Memory B cell (primary cell): ENCODE measurements at places on chromosomes 2 and 18.

DNA sequence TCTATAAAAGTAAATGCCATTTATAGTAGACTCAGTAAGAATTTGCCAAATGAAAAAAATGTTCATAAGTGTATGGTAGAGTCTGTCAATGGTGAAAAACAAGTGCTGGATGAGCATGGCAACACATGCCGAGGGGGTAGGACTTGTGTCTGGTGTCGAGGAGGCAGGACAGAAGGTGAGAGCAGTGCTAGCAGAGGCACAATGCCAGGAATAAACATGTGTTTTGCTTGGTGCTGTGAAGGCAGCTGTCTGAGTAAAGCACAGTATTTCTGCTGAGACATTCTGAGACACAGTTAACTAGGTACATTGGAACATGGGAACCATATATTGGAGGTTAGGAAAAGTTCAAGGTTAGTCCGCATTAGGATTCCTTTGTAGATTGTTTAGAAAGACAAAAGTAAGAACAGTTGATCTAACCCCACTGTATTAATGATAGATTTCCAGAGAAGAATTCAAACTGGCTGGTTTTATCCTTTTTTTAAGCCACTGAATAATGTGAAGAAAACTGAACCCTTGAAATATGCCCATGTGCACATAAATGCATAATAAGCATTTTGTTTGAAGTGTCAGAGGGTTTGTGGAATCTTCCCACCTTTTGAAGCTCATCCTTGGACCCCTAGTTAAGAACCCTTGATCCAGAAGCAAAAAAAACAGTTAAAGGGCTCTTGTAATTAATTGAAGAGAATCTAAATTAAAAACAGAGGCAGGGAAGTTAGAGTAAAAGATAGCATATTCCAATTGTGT is 7.1 kb downstream of the RBM45 start:
- DNase-seq = no peak

DNA sequence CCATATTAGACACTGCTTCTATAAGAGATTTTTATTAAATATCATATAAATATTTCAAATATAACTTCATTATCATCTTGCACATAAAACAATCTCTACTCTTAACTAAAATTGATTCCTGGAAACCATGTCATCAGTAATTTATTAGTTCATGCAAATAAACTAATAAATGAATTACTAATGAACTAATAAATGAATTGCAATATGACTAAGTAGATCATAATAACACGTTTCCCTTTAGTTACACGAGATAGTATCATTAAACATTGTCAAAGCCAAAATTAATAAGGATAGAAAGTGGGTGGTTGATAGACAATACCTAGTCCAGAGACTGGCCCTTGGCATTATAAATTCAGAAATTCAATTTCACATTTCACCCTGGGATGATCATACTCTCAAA is 26.1 kb downstream of the METTL4 start:
- DNase-seq = no peak

DNA sequence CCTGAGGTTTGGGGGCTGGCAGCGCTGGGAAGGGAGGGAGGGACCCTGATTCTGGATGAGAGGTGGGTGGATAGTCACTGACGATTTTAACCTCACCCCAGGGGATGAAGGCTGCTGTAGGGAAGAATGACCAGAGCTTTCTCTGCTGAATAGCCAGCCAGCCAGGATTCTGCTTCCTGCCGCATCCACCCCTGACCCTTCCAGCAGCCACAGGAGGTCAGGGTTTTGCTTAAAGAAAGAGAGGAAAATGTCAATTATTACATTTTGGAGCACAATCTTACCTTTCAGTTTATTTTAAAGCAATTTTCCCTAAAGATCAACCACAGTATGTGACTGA is 217.7 kb downstream of the GBX2 start:
- DNase-seq = no peak

- DNase-seq = no peak
Observed at GRCh38 chr18:35983147-35983546, 10.7 kb downstream of the RMP24 start.

DNA sequence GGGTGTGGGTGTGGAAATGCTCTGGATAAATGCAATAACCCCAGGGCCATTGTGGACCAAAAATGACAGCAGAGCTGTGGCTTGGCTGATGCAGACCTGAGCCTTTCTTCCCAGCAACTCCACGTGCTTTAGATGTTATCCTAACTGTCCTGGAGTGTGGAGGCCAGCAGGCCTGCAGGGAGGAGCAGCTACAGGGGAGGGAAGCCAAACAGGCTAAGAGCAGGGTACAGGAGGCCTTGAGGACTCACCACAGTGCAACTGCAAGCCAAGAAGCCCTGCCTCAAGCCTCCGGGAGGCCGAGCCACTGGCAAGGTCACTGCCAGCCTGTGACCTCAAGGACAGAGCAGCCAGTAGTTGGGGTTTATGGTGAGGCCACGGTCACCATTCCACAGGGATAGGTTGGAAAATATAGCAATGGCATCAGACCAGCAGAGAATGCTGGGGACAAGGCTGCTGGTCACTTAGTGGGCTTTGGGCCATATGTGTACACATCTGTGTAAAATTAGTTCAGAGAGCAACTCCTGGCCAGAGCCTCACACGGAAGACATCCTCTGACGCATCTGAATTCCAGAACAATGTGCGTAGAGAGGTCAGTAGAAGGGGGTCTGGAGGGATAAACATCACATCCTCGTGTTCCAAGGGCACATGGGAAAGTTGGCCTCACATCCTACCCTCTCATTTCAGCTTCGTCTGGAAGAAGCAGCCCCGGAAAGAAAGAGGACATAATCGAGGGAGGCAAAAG is 76.2 kb upstream of the UPP2 start:
- DNase-seq = no peak

DNA sequence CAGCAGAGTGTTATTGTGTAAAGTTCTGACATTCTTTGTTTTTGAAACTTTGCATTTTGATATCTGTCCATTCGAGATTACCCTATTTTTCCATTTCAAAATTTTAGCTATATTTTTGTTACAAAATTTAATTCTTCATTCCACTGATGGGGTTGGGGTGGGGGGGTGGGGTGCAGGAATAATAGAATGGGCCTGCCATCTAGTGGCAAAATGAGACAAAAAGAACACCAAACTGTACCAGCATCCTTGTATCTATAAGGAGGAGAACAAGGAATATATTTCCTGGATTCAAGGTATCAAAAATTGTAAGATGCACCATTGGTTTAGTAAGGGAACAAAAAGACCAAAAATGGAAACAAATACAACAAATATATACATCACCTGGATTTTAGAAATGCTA is 27.9 kb upstream of the TTR start:
- no peak for DNase-seq

- DNase-seq = no peak
Observed at GRCh38 chr2:160646684-160647444, 153.3 kb upstream of the RBMS1 start.

DNA sequence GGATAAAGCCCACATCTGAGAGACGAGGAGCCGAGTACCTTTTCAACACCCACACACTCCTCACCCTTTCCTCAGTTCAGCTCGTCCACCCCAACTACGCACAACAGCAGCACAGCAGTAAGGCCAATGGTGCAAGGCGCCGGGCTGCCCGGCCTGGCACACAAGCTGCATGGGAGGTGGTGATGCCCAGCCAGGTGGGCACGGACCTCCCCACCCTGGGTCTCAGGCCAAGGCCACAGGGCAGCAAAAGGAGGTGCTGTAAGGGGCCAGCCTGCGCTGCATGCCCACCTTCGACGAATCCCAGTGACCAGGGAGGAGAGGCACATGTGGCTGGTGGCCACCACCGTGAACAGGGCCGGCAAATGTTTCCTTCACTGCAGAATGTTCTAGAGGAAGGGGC is 36.5 kb upstream of the MLPH start:
- DNase-seq = no peak

DNA sequence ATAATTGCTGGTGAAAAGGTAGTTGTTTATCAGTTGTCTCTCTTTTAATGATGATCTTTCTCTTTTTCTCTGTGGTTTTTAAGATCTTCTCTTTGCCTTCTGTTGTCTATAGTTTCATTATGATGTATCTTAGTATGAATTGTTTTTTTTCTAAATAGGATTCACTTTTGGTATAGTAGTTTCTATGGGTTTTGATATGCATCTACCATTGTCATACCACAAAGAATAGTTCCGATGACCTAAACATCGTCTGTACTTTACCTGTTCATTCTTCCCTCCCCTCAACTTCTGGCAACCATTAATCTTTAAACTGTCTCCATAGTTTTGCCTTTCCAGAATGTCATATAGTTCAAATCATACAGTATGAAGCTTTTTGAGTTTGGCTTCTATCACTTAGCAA is 19.6 kb downstream of the RDH14 start:
- DNase-seq = no peak

DNA sequence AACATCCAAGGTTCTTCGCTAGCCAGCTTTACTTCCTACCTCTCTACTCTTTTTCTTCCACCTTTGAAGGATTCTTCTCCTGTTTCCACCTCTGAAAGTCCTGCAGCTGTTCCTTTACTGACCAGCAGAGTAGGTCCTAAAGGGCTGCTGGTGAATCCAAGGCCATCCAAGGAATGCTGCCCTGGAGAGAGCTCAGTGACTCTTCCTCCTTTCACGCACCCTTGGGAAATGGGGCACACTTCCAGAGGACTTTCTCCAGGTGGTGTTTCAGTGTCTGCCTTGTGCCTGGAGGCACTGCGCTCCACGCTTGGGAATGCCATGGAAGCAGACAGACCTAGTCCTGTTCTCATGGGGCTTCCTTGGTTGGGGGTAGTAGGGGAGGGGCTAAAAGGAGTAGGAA is 45.4 kb downstream of the SLC16A14 start:
- DNase-seq = no peak

- no peak for DNase-seq
Observed at GRCh38 chr2:168495524-168495923, 39.5 kb downstream of the CERS6 start.

DNA sequence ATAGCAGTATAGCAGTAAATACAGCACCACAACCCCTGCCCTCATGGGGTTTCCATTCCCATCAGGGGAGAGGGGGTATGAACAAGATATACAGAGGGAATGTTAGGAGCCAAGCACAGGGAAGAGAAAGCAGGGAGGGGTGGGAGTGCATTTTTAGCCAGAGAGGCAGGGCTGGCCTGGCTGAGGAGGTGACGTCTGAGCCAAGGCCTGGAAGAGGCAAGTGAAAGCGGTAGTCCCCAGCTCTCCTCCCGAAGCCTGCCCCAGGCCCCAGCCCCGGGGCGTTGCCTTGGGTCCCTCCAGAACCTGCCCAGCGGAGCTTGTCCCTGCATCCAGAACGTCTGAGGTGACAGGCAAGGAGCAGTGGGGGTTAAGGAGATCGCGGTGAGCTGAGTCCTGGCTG is 45.1 kb upstream of the FOSL2 start:
- DNase-seq = no peak

DNA sequence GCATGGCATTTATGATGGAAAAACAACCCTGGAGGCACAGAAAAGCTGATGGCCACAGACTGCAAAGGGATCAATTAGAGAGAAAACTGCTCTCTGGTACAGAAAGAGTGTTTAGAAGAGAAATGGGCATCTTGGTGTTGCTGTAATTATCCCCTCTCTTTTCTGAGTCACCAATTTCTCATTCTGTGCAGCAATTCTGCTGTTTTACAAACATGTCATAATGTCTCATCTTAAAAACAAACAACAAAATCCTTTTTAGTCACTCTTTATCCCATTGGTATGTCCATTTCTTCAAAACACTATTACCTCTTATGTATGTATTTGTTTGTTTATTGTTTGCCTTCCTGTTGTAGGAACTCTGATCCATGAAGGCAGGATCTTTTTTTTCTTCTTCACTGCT is 73.9 kb upstream of the HK2 start:
- DNase-seq = no peak

DNA sequence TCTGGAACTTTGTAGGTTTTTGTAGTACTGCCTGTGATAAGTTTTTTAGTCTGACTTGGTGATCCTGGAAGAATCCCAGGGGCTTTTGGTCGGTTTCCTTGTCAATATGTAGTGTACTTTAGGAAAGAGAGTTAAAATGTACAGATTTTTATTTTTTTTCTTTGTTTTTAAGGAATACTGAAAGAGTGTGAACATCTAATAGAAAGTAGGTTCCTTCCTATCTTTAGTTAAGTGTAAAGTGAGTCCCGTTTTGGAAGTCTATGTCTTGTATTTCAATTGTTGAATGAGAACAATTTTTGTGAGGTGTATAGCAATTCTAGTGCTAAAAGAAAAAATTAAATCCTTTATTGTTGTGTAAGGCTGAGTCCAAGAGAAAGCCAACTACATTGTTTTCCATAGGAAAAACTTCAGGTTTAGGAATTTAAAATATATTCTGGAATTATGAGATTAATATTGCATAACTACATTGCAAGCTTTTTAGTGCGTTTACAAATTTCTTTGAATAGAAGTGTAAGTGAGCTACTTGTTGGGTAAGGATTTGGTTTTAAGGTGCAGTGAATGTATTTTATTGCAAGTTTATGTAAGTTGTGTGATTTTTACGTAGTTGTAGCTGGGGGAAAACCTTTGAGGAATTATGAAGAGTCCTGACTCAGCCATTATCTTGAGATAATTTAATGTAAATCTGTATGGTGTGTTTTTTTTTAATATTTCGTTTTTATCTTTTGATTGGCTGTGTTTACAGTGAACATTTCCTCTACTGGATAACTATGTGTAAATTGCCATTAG is 1.7 kb downstream of the VAPA start:
- no peak for DNase-seq

DNA sequence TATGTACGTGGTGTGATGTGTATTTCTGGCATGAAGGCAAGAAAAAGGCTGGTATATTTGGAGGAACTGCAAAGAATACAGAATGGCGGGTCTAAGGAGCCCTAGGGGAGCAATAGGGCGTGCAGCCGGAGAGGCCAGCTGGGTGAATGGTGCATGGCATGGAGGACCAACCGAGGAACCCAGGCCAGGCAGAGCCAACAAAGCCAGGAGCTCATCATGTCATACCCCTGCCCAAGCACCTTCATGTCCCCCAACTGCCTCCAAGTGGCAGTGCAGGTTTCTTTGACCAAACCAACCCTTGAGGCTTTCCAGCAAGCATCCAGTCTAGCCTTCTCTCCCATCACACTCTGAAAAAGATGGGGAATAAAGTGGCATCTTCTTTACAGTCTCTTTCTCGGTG is 8.9 kb upstream of the KCNK3 start:
- no peak for DNase-seq

DNA sequence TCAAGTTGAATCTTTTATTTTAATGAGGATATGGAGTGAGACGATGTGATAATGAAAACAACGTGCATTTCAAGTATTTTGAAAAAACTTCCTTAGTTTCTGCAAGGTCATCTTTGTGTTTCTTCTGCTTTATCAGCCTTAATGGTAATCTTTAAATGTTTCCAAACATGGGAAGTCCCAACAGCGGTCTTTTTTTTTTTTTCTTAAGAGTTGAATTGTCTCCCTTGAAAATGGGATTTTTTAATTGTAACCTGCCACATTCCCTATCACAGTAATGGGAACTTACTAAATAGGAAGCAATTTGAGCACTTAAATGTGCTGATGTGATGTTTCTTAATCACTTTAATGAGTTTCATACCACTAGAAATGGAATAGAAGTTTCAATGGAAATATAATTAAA is 45.8 kb downstream of the ATIC start:
- DNase-seq = no peak

- DNase-seq = no peak
Observed at GRCh38 chr2:1226766-1227165, 186.5 kb upstream of the TPO start.
